Activated T-cell treated with anti-CD3 and anti-CD28 coated beads, Interleukin-2, amount 50 U/mL, for 24 hours (primary cell): ENCODE measurements at places on chromosomes 1 and 21.

GRCh38 chr1:94592571-94592920, 51.0 kb upstream of the F3 start:
- H3K27me3 ChIP-seq, result peaks cover 3% of the 10 kb centered on the region
- no peaks in the 10 kb centered on the region for H3K4me1 ChIP-seq
- no peak for DNase-seq
- H3K27ac ChIP-seq, result no peak overlapping the region
- no peak overlapping the region for H3K4me3 ChIP-seq

- DNase-seq, result no peak
- no peaks in the 10 kb centered on the region for H3K36me3 ChIP-seq
- no peaks in the 10 kb centered on the region for H3K4me1 ChIP-seq
- H3K27me3 ChIP-seq, result no peaks in the 10 kb centered on the region
These were observed 2283.7 kb downstream of the NCAM2 start for GRCh38 chr21:23281917-23282316.

DNA sequence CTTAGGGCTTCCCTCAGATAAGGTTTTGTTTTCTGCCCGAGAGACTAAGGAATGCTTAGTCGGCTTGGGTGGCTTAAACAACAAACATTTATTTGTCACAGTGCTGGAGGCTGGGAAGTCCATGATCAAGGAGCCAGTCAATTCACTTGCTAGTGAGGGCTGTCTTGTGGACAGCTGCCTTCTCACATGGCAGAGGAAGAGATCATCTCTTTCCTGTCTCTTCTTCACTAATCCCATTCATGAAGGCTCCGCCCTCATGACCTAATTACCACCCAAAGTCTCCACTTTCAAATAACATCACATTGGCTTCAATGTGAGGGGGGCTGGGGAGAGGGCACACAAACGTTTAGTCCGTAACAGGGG, 50.5 kb upstream of the IL12RB2 start:
- H3K4me1 ChIP-seq, result peaks cover 11% of the 10 kb centered on the region
- peaks cover 5% of the 10 kb centered on the region for H3K36me3 ChIP-seq
- DNase-seq, result no peak
- H3K4me3 ChIP-seq, result no peak overlapping the region
- H3K27me3 ChIP-seq, result no peaks in the 10 kb centered on the region

- H3K4me3 ChIP-seq, result no peak overlapping the region
- H3K27ac ChIP-seq, result no peak overlapping the region
- H3K36me3 ChIP-seq, result no peaks in the 10 kb centered on the region
These were observed 48.6 kb upstream of the EPS15 start for GRCh38 chr1:51567653-51568052.

- H3K4me1 ChIP-seq, result no peaks in the 10 kb centered on the region
- H3K36me3 ChIP-seq, result no peaks in the 10 kb centered on the region
- no peak overlapping the region for H3K4me3 ChIP-seq
- H3K27ac ChIP-seq, result no peak overlapping the region
- DNase-seq, result no peak
These were observed 896 bp upstream of the PLA2G2A start for GRCh38 chr1:19980314-19980713.
